CD4-positive, alpha-beta T cell treated with Interleukin-17A for 1 hour (primary cell): ENCODE measurements at places on chromosomes 1 and 21.

DNA sequence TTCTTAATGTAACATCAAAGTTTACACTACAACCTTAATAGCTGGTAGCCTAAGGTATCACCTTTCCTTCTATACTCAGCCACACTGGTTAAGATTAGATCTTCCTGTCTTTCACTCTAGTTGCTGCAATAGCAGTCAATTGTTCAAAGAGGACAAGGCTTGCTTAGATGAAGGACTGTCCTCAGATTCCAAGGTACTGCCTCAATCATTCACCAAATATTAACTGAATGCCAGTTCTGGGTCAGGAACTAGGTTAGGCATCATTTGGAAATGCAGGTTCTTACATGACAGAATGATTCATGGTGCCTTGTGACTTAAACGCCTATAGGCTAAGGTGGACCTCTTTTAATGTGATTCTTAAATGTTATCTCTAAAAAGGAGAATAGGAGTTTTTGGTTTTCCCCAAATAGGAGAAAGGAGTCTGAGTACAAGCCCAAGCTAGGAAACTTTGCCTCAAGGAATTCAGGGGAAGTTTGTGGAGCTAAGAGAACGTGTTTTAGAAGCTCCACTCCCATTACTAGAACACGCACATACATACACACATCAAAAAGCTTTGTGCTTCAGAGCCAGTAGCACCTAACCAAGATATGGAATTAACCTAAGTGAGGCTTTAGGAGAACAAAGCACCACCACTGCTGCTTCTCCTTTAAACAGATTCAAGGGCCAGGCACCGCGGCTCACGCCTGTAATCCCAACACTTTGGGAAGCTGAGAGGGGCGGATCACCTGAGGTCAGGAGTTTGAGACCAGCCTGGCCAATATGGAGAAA lies 8.5 kb upstream of the WDR47 start:
- DNase-seq = no peak

DNA sequence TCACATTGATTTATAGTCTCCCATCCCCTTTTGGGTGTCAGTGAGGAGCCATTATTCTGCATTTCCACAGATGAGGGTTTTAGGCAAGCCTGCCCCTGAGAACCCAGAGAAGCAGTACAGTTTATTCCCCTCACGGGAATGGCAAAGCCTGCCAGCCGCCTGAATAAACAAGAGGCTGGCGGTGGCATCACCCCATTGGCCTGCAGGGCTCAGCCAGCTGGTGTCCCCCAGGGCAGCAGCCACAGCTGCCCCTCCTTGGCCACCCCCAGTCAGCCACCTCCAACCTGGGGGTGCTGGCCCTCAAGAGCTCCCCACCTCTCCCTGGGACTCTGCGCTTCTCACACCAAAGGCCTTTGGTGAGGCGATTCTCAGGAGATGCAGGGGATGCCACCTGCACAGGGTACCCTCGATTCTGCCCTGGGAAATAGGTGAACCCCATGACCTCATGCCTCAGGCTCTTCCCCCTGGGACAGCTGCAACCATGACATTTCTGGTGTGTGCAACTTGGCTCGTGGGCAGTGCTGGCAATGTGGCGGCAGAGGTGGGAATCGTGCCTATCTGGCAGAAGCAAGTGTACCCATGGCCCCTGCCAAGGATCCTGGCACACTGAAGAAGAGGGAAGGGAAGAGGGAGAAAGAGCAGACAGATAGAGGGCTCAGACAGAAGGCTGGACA lies 14.0 kb downstream of the OLFML2B start:
- no peak for DNase-seq

DNA sequence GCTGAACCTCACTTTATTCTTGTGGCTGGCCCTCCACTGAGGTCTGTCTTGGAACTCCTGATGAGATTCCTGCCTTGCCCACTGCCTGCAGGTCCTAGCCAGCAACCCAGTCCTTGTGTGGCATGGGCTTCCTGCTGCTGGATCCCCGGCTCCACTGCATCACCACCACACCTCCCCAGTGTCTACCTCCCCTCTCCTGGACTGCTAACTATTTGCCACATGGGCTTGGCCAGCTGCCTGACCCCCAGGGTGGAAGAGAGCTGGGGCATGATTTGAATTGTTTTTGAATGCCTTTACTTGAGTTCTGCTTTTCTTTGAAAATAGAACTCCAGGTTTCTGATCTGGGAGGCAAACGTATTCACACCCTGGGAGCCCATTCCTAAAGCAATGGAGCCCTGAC lies 41.2 kb downstream of the SPAG17 start:
- DNase-seq = no peak

- DNase-seq = no peak
Observed at GRCh38 chr1:215606036-215606435, 38.9 kb downstream of the KCTD3 start.

DNA sequence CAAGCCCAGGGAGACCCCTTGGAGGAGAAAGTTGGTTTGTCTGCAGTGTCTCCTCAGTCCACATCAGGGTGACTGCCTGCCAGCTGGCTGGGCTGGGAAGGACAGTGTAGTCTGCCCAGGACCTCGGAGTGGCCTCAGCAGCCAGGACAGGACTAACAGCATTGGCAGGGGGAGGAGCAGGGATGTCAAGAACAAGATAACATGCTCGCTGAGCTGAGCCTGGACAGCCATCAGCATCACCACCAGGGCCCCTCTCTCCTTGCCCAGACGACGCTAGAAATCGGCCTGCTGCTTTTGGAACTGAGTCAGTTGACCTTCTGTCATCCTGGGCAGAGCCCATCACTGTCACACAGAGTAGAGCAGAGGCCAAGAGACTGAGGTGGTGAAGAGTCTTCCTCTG lies 83.6 kb upstream of the CNTN2 start:
- no peak for DNase-seq

DNA sequence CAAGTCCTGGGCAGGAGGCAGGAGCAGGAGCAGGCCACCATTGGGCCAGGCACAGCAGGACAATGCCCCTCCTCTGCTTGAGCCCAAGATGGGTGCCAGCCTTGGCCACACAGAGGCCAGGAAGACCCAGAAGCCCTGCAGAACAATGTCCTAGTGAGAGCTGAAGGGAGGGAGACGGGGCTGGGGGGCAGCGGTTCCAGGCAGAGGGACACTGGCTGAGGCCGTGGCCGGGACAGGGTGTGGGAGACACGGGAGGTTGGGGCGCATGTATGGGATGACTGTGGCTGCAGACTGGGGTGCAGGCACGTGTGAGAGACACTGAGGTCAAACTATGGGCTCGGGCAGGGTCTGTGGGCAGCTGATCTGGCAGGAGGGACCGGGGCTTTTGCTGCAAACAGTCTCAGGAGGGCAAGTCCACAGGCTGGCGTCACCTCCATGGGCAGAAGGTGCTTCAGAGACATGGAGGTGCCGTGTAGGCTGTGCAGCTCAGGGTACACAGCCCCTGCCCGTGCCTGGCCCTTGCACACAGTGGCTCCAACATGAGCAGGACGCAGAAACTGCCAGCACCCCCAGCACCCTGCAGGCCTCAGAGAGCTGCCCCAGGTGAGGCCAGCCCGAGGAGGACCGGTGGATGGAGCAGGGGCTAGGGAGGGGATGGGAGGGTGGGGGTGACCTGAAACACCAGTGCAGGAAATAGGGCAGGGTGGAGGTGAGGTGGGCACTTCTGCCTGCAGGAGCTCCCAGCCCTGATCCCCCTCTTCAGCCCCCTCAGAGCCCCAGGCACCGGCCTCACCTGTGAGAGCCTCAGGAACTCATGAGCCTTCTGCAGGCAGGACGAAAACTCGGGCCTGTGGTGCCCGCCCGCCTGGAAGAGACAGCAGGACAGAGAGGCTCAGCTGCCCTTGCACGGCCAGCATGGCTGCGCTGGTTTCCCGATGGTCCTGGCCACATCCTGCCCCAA lies 19.5 kb downstream of the LSS start:
- DNase-seq = no peak

- DNase-seq = no peak
Observed at GRCh38 chr1:116572771-116573430, 2.1 kb upstream of the CD58 start.
